ENCODE measurements at places on chromosomes 1 and 21.

DNA sequence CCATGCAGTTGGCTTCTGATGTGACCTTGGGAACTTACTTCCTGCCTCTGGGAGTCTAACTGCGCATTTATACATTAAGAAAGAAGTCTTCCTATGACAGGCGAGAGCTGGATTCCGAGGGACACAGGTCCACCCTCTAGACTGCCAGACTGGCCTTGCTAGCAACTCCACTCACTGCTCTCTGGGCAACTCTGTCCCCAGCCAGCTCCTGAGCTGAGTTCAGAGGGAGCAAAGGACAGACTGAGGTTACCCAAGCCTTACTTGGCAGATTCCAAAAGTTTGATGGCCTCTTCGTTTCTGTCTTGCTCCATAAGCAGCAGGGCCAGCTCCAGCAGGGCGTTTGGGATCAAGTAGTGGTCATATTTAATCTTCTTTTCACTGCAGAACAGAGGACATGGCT, 41.8 kb downstream of the TTC39A start:
- no peak for DNase-seq

GRCh38 chr1:15902882-15903281, 55.4 kb downstream of the SPEN start:
- no peak for DNase-seq

- DNase-seq: no peak
These were observed 61.5 kb downstream of the PACC1 start for GRCh38 chr1:212353181-212353580.

DNA sequence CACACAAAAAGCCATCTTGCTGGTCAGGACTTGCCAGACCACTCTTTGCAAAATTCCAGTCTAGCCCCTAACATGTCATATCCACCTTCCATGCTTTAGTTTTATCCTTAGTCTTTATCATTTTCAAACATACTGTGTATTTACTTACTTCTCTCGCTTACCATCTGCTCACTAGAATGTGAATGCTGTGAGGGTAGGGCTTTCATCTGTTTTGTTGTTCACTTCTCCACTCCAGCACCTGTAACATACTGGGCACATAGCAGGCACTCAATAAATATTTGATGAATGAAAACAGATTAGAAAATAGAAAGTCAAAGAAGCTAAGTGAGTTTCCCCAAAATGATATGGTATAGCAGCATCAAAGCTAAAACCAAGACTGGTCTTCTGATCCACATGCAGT, 79.9 kb downstream of the OLFML2B start:
- no peak for DNase-seq

GRCh38 chr1:105565006-105565405, 1491.5 kb upstream of the PRMT6 start:
- no peak for DNase-seq

GRCh38 chr21:29975776-29976175, 36.0 kb upstream of the GRIK1 start:
- no peak for DNase-seq

DNA sequence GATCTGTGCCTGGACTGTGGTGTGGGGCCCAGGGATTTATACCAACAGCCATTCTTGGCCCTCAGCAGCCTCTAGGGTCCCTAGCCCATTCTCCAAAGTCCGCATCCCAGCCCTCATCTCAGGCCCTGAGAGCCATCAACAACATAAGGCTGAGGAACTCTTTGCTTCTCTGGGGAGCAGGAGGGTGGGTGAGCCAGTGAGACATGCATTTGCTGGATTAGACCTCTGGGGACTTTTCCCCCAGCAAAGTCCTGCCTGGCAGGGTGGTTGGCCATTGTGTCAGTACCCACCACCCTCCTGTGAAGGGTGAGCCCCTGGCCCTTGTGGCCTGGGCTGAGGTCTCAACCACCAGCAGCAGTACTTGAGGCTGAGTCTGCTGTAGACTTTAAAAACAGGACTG, 24.2 kb upstream of the FAM20B start:
- DNase-seq: no peak

- DNase-seq: no peak
These were observed 113.2 kb downstream of the PTGER3 start for GRCh38 chr1:70934194-70934961.

GRCh38 chr1:205275916-205276688, 45.4 kb downstream of the NUAK2 start:
- no peak for DNase-seq

DNA sequence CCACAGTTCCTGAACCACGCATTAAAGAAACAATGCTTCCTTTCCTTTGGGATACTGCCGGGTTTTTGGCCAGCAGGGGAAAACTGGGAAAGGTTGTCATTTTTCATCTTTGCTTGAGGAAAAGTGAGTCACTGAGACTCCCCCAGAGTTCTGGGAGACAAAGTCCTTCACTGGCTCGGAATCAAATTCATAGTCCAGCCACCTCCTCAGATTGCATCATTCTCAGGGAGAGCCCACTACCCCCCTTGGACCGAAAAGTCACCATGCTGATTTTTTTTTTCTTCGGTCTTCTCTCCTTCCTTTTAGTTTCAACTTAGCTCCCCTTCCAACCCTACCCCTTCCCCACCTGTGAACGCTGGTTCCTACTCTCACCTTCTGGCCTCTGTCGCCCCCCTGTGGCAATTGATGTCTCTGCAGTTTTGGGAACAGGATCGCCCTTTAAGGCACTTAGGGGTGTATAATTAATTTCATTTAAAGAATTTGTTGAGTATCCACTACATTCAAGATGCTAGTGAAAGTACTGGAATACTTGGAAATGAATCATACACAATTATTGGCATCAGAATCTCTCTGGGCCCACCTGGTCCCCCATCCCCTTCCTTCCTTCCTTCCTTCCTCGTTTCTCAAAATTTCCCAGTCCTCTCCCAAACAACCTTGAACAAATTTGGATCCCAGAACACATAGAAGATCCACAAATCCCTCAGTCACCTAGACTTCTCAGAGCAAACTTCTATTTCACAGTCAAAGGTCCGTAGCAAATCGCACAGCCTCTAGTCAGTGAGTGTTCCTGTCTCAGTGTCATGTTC, 6.9 kb downstream of the ACKR1 start:
- DNase-seq: no peak
